SW 1271 (cell line): ENCODE measurements at places on chromosomes 4 and X.

GRCh38 chrX:131735127-131735526 is 191.3 kb downstream of the OR13H1 start:
- DNase-seq = no peak

- DNase-seq = no peak
These were observed 30.1 kb downstream of the EGFL6 start for GRCh38 chrX:13599491-13599890.

DNA sequence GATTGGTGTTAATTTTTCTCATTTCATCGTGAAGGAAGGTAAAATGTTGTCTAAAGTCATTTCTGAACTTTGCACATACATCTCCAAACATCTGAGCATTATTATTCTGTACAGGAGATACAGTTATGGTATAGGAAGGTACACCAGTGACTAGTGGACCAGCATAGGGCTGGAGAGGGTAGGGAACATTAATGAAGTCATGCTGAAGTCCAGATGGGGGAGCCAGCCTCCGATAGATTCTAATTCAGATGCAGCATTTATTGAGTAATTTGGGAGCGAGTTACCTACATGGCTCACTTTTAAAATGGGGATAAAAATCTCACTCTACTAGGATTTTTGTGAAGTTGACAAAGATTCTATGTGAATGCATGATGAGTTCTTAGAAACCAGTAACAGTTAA is 34.9 kb downstream of the AMELX start:
- DNase-seq = no peak

GRCh38 chr4:48205107-48205506 is 64.5 kb downstream of the TEC start:
- DNase-seq = no peak

GRCh38 chrX:40273356-40274050 is 175.7 kb upstream of the BCOR start:
- no peak for DNase-seq

GRCh38 chr4:1470393-1470670 is 64.1 kb upstream of the NKX1-1 start:
- DNase-seq = no peak

DNA sequence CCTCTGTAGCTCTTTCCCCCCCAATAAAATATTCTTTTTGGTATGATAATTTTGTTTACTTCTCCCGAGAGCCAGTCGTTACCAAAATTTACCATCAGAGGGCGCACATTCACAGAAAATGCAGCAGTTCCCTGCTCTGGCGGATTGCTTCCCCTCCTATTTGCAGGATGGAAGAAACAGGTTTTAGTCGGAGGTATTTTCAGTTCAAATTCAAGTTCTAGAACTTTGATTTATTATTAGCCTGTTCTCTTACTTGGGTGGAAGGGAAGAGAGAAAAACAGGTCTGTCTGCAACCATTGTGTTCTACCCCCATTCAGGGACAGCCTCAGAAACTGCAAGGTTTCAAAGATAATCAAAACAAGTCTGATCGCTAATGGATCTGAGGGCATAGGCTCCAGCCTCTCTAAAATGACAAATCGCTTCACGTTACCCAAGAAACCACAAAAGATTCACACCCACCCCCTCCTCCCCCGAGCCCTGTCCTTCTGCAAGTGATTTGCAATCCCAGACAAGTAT is 263.8 kb upstream of the RPS6KA3 start:
- peak; percentile 4 for DNase-seq

DNA sequence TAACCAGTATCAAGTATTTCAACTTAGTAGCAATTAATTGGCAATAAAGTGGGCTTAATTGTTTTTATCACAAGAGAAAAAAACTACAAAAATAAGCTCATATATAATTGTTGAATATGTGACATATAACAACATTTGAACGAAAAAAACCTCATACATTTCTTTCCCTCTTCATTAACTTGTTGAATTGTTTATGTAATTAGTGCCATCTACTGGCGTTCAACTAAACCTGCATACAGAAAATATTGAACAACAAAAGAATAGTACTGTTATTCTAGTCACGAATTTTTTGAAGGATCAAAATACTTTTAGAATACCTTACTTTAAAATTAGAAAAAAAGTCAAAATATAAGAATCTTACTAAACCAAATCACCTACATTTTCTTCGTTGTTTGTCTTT is 586.5 kb upstream of the FTHL17 start:
- DNase-seq = no peak

DNA sequence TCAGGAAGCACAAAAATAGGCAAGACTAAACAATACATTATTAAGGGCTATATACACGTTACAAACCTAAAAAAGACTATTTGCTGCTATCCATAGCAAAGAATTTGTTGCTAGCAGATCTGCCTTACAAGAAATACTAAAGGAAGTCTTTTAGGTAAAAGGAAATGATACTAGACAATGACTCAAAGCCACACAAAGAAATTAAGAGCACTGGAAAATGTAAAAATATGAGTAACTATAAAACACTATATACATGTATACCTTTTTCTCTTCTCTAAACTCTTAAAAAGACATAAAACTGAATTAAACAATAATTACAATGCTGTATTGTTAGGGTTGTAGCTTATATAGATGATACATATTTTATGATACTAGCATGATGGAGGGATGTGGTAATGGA is 25.7 kb downstream of the SLC9A7 start:
- DNase-seq = no peak

- DNase-seq = no peak
These were observed 46.4 kb downstream of the PAGE2 start for GRCh38 chrX:55135171-55135570.
